ENCODE measurements at places on chromosomes 2 and 18.

DNA sequence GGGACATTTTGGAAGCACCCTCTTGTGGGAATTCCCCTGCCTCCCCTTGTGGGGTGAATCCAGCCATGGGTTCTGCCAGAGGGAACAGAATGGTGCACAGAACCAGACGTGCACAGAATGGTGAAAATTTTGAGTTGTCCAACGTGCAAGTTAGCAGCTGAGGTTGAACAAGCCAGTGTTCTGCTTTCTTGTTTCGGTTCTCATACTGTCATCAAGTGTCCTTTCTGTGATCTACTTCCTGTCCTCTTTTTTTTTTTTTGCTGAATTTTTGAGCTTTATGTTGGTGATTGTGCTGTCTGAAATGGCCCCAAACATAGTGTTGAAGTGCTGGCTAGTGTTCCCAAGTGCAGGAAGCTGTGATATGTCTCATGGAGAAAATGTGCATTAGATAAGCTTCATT, 21.5 kb upstream of the REEP1 start:
- DNase-seq = no peak

GRCh38 chr2:29601872-29602271, 319.5 kb downstream of the ALK start:
- no peak for DNase-seq

DNA sequence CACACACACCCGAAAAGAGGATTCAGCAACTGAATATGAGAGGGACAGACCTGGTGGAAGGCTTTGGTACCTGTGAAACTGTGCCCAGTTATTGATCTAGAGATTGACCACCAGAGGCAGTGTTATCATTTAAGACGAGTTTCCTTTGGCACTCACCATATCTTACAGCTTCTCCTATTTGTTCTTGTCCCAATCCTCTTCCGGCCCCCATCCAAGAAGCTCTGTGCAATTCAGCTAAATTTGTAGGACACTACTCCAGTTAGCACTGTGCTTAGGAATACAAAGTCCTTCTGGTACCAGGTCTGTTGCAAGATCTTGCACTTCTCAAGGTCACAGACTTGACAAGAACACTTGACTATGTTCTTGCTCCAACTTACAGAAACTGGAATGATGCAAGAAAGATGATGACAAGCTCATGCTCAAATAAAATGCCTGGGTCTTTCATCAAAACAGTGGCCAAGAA, 177.7 kb downstream of the TMEM247 start:
- peak; percentile 49 for DNase-seq

DNA sequence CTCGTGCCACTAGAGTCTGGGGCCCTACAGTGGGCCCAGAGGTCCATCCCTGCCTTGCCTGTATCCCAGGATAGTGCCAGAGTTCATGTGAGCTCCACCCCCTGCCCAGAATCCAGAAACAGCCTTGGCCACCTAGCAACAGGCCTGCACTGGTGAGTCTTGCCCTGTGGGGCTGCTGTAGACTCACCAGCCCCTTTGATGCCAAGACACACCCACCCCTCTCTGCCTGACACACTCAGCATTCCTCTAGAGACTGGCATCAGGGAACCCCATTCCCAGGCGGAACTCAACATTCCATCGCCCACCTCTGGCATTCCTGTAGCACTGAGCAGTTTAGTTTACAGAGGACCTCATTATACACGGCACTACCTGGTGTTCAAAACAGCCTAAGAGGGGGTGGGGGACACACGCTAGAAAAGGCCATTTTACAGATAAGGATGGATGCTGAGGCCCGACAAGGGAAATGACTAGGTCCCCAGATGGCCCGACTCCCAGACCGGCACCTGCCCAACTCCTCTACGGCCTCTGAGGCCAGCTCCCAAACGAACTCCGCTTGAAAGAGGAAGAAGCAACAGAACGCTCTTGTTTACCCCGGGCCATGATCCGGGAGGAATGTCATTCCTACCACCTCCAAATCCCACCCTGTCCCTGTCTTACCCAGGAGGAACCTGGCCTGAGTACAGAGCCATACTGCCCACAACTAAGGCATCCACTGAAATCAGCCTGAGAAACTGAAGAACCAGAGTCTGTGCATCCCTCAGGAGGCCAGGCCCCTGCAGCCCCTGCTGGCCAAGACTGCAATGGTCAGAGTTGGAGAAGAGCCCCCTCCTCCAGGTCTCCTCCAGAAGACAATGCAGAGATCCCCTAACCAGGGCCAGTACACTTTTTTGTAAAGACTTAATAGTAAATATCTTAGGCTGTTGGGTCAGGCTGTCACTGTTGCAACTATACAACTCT, 180.2 kb downstream of the TNS1 start:
- DNase-seq = no peak

DNA sequence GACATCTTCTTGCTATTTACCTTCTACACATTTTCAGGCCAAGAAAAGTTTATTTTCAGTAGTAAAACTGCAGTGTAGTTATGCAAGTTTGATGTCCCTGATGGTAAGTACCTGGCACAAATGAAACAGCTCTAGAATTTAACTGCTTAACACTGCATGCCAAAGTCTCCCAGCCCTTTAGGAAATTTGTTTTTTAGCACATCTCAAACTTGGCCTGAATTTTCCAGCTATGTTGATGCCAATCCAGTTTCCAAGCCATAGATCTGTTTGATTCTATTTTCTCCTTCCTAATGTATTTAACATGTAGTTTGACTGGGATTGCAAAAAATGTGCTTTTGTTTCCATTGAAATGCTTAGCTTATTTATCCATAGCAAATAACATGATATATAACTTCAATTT, 29.3 kb upstream of the ZNF385B start:
- DNase-seq = no peak

DNA sequence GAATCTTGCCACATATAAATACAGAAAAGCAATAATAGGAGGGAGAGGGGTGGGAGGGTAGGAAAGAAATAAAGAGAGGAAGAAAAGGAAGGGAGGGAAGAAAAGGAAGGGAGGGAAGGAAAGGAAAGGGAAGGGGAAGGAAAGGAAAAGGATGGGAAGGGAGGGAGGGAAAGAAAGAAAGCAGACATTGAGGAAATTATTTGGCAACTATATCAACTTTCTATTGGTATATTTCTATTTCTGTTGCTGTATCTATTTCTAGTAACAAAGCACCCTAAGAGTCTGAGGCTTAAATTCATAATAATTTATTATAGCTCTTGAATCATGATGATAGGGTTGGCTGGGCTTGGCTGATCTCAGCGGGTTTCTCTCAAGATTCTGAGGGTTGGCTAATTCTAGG, 648.0 kb downstream of the CCDC85A start:
- DNase-seq = no peak

- DNase-seq = no peak
Measured at GRCh38 chr2:65067806-65068553, 11.8 kb downstream of the CEP68 start.

GRCh38 chr2:48092846-48093803, 186.8 kb upstream of the FBXO11 start:
- no peak for DNase-seq

DNA sequence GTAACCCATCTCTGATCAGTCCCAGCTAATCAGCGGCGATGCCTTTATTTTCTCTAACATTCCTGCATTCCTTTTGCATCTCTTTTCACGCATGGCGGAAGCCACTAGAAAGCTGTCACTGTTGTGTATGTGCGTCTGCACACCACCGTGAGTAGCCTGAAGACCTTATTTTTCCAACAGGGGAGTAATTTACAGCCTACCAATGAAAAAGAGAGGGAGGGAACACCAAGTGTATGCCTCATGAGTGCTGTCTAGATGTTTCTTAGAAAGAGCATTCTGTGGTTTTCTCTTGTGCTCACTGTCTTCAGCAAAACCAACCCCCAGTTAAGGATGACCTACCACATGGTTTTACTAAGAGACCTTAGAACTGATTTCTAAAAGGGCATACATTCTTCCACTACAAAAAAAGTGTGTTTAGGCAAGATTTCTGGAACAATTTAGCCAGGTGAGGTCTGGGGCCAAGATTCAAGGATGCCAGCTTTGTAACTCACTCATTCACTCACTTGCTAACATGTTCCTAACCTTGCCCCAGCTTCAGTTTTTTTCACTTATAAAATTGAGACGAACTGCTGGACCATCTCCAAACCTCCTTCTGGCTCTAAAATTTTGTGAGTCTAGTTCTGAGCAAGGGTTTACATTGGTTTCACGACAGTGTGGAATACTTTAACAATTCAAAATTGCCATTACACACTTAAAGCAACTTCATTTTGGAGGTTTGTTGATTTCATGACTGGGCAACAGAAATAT, 51.4 kb downstream of the BCL2 start:
- no peak for DNase-seq

DNA sequence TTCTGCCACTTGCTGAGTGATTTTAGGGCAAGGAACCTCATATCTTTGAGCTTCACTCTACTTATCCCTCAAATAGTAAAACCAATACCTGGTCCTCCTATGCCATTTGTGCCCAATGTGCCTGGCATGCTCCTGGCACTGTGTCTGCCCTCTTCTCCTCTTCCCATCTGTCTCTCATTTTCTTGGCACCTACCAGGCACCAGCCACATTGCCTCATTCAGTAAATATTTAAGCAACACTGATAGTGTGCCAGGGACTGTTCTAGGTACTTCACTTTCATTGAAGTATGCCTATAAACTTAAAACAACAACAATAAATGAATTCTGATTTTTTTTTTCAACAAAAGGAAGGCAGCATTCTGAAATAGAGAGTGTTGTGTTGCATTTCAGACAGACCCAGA, 15.1 kb upstream of the BOD1L2 start:
- DNase-seq = no peak

GRCh38 chr18:62729487-62730386, 14.4 kb downstream of the PHLPP1 start:
- no peak for DNase-seq

DNA sequence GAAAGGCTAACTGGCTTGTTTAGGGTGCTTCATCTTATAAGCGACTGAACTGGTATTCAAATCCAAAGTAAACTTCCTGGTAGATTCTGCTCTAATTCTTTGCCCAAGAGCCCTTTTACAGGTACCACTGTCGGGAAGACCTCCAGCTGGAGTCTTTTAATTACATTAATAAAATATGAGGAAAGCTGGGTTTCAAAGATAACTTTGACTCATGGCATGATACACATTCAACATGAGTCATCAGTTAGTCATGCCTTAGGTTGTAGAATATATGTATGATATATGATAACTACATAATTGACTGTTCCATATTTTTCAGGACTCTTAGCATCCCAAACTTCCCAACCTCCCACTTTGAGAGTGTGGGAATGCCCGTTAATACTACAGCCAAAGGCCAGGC, 32.3 kb downstream of the ZCCHC2 start:
- no peak for DNase-seq

- no peak for DNase-seq
Measured at GRCh38 chr18:9726936-9727335, 18.8 kb downstream of the RAB31 start.

DNA sequence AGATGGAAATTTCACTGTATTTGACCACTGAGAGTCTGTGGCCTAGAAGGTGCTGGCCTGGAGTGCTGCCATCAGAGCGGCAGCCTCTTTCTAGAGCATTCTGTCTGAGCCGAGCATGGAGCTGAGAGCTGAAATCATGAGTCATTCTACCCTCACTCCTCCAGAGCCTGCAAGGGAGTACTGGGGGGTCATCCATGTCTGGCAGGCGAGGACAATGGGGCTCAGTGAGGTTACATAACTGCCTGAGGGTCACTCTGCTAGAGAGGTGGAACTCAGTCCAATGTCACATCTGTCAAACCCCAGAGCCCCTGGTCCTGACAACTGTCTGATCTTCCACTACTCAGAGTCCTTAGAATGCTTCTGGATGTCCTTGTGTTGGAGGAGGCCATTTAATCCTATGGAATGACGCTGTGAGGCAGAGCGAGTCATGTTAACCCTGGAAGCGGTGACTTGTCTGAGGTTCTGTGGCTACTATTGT, 65.3 kb downstream of the HAUS1 start:
- DNase-seq = no peak

GRCh38 chr2:217847552-217848350, 155.0 kb downstream of the TNS1 start:
- no peak for DNase-seq

GRCh38 chr2:125330133-125330532, 1305.0 kb downstream of the CNTNAP5 start:
- no peak for DNase-seq

- DNase-seq = no peak
Measured at GRCh38 chr2:239178954-239179353, 221.9 kb downstream of the HDAC4 start.

GRCh38 chr2:71254776-71255175, 27.9 kb upstream of the PAIP2B start:
- DNase-seq = peak; percentile 68

DNA sequence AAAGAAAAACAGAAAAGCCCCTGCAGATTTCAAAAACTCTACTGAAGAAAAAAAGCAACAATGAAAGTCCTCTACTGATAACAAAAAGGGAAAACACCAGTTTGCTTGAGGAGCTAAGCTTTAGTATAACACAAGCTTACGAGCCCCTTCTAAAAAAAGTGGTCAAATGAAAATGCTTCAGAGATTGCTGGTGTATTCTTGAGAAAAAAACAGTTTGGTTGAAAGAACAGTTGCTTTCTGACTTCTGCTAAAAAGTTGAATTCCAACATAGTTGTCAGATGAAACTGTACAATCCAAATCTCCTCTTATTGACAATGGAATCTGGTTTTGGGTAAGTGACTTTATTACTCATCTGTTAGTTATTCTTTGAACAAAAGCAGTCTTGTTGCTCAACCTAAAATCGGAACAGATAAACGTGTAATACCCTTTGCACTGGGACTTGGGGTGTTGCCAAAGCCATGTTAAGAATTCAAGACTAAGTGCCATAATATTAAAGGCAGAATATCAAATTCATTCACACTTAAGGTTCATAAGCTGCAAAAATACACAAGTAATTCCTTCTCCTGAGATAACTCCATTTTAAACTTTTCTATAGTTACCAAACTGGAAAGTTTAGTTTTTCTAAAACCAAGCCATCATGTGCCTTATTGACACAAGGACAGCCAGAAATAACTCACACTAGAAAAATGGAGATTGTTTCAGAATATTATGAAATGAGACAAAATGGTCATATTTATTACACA, 45.3 kb upstream of the SPAG16 start:
- no peak for DNase-seq

Measured in SK-N-DZ (cell line).